Left ventricle myocardium superior (tissue), 1 donor: ENCODE measurements at places on chromosomes 6 and 20.
A peak's percentile ranks its signal among the peaks of the same experiment; 100 is the strongest.

DNA sequence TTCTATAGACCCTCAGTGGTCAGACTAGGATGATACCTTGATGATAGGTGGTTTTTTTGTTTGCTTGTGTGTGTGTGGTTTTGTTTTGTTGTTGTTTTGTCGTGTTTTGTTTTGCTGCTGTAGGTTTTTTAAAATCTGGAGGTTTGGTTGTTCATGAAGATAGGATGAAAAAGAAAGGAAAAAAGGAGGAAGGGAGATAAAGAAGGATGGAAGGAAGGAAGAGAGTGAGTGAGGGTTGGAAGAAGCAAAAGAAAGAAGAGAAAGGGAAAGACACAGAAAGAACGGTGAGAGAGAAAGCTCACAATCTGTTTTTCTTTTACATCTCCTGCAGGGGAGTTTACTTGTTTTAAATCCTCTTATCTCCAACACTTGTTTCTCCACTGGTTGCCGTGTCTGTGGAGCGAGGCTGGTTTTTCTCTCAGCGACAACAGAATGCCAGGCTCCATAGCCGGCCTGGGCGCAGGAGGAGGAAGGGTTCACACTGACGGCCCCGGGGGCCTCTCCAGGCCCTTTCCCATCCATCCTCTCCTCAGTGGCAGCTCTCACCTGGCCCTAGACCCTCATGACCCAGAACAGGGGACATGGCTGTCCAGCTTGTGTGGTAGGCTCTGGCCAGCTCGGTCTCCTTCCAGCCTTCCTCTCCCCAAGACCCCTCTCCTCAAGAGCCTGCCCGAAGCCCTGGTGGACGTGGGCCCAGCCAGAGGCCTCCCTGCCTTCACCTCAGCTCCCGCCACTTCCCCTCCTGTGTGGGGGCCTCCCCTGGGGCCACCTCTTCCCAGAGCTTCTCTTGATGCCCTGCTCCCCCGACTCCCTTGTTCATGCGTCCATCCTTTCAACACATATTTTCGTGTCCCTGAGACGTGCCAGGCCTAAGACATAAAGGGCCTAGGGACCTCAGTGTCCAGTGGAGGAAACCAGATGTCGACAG is 168.4 kb downstream of the VEGFA start:
- no peak for DNase-seq

DNA sequence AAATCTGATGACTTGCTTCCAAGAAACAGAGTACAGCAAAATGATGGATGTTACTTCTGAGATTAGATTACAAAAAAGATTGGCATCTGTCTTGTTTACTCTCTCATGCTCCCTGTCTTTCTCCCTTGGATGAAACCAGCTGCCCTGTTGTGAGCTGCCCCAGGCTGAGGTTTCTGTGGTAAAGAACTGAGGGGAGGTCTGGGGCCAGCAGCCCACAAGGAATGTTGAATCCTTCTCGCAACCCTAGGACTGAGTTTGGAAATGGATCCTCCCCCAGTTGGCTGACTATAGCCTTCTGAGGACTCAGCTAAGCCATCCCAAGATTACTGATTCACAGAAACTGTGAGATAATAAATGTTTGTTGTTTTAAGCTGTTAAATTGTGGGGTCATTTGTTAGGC is 5.6 kb upstream of the HECA start:
- DNase-seq = no peak

DNA sequence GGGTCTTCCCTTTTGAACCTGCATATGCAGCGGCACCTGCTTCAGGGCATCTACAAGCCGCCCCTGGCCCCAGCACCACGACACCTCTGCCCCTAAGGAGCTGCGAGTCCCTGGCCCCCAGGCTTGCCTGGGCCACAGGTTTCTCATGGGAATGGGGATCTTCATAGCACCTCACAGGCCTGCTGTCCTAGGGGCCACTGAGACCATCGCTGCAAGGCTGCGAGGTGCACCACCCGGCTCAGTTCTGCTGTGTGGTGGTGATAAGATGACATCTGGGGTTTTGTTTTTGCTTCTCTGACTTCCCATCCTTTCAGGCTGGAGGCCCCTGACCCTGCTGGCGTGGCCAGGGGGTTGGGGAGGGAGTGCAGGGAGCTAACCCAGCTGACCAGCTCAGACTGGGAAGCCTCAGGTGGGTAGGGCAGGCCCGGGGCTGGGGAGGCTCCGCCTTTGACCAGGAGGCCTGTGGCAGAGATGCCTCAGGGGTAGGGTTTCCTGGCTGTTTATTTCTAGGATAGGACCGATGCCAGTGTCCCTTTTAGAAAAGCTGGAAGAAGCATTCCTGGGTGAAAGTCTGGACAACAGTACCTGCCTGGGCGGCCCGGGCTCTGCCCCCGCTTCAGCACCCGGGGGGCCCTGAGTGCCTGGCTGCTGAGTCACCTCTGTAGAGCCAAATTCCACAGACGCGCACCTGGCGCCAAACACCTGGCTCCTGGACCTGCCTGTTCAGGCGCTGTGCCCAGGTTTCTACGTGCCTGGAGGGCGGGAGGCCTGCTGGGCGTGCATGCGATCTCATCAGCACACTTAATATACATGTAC is 264.7 kb downstream of the DLL1 start:
- DNase-seq = no peak

DNA sequence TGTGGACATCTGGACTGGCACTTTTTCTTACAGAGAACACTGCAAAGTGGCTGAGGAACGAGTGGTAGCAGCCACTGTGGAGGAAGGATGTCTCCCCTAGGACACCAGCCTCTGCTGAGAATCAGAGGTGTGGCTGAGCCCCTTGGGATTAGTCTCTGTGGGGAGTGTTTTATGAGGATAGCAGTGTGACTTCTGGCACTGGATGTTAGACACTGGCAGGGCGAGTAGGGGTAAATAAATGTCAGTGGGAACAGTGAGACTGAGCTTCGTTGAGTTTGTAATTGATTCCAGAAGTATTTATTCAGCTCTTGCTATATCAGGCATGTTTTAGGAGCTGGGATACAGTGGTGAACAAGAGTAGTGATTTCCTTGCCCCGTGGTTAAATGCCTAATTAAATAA is 124.0 kb downstream of the JARID2 start:
- DNase-seq = no peak

GRCh38 chr20:19465536-19465935 is 253.1 kb downstream of the SLC24A3 start:
- no peak for DNase-seq

GRCh38 chr6:121187833-121188200 is 146.5 kb downstream of the TBC1D32 start:
- DNase-seq = no peak

GRCh38 chr6:142746524-142746923 is 198.5 kb downstream of the HIVEP2 start:
- DNase-seq = peak; percentile 29

GRCh38 chr20:50298554-50299324 is 108.1 kb downstream of the CEBPB start:
- no peak for DNase-seq

DNA sequence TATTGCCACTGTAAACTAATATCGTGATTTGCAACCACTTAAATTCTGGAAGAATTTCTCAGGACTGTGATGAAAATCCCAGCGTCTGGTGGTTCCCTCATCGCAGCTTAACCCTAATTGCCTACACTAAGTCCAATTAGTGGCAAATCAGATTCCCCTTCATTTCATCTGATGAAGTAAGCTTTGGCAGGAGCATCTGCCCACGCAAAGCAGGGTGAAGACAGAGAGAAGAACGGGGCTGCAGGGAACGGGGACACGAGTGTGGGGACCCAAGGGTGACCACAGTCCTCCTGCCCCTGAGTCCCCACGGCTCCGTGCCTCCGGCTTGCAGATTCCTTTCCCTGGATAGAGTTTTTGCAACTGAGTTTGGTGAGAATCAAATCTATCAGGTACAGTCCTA is 159.5 kb downstream of the LY86 start:
- no peak for DNase-seq

GRCh38 chr6:22958677-22959076 is 389.3 kb downstream of the HDGFL1 start:
- DNase-seq = no peak

GRCh38 chr6:43517505-43518357 is 842 bp downstream of the POLR1C start:
- no peak for DNase-seq

DNA sequence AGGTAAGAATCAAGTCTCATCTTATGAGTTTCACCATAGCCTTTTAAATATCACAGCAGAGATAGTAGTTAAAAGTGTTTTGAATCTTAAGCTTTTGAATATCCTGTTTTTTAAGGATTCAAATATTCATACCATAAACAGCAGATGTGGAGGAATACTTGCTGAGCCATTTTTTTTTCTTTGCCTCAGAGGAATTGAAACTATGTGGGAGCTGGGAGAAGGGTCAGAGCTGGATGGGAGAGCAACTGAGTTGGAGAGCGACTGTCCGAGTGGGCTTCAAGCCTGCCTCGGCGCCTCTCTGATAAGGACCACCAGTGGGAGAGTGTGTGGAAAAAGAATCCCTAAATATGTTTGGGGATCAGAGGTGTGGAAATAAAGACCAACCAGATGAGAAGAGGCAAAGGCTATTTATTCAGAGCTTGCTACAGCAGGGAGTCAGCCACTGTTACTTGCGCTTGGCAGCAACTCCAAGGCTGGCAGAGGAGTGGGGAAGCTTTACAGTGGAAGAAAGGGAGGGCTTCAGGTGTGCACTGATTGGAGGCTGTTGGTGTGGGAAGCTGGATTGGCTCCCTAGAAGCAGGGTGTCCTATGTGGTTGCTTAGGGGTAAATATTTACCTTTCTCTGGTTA is 34.3 kb upstream of the MCUR1 start:
- no peak for DNase-seq

DNA sequence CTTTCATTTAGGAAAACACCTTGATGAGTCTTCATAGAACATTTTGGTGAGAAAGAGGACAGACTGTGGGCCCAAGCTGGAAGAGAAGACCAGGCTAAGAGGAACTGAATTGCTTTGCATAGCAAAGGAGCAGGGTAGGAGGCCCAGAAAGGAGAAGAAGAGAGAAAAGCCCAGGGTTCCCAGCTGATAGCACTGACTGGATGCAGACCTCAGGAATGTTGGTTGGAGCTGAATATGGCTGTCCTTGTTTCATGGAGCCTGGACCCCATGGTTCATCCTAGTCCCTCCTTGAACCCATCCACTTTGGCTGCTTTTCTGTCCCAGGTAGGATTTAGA is 18.0 kb upstream of the ZFAND3 start:
- DNase-seq = no peak

- DNase-seq = no peak
Measured at GRCh38 chr6:42571611-42572342, 7.9 kb downstream of the UBR2 start.

DNA sequence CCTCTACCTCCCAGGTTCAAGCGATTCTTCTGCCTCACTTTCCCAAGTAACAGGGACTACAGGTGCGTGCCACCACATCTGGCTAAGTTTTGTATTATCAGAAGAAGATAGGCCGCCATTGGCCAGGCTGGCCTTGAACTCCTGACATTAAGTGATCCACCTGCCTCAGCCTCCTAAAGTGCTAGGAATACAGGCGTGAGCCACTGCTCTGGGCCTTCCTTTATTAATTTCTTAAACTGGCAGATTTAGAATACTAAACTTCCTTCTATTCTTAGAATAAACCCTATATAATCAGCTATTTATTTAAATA is 86.6 kb downstream of the HFE start:
- DNase-seq = no peak

- DNase-seq = no peak
Measured at GRCh38 chr6:40816601-40817000, 222.4 kb downstream of the UNC5CL start.

- DNase-seq = no peak
Measured at GRCh38 chr6:85062884-85063283, 298.5 kb upstream of the TBX18 start.

- DNase-seq = peak; percentile 41
Measured at GRCh38 chr6:11370191-11371018, 137.9 kb upstream of the NEDD9 start.

DNA sequence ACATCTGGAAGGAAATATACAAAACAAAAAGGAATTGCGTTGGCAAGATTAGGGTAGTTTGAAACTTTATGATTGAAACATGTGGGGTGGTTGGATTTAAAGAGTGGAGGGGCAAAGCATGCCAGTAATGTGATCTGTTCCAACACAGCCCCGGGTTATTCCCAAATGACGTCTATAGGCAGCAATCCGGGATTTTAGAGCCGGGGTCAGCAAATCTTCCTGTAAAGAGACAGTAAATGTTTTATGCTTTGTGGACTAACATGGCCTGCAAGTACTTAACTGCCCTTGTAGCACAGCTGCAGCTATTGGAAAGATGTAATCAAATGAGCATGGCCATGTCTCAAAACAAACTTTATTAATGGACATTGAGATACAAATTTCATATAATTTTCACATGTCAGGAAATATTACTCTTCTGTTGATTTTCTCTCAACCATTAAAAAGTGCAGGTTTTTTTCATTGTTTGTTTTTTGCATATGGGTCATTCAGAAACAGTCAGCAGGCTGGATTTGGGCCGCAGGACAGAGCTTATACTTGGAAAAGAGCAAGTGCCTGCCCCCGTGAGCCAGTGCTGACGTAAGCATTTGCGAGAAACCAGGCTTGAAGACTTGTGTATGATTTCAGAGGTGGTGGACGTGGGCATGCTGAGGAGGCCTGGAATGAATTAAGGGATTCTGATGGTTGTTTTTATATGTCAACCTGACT is 136.5 kb downstream of the DOK5 start:
- no peak for DNase-seq

- DNase-seq = no peak
Measured at GRCh38 chr20:8912731-8913130, 156.2 kb upstream of the PLCB4 start.

DNA sequence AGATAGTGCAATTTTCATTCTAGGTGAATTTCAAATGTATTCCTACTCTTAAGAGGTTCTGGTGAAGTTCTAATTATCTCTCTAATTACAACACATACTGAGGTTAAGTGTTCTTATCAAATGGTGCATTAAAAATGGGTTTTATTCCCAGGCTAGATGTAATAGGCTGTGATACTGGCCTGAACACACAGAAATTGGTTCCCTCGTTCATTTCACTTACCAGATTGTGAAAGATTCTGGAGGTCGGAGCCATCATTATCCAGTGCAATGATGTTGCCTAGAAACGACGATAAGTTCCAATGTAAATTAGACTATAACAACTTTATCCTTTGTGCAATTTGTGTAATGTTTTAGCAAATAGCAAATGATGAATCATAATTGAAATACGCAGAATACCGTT is 172.6 kb upstream of the SOX4 start:
- DNase-seq = no peak

DNA sequence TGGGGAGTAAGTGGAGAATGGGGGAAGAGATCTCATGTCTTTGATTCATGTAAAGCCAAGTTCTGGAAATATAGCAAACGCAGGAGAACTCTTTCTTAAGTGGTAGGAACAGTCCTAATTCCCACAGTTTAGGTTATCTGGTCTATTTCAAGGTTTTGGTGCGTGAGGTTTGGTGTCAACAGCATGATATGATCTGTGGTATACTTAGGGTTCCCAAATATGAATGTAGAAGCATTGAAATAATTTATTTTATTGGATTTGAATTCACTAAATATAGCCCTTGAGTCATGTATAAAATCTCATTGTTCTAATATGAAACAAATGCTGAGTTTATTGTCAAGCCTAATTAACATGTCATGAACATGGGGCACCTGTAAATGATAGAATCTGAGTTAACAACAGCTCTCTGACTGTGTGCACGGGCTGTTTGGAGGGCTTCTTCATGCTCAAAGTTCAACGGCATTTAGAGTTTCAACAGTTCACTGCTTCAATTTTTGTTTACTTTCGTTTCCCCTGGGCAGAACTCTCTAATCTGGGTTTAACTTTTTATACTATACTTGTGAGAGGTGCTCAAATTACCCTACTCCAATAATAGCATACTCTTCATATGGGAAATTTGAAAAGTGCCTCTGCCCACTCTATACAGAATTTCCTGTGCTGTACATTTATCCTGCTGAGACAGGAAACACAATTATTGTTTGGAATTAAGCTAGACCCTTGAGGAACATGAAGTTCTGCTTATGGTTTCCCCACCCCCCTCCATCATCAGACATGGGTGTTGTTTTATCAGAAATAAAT is 236.3 kb upstream of the ZNF217 start:
- no peak for DNase-seq
